Activated naive CD4-positive, alpha-beta T cell treated with anti-CD3 and anti-CD28 coated beads for 36 hours (primary cell): ENCODE measurements at places on chromosomes 1 and 21.

- H3K27ac ChIP-seq = no peak within 1 kb of the TSS
- no peaks in the 10 kb centered on the region for H3K36me3 ChIP-seq
Measured at GRCh38 chr21:30642564-30642963, at the start of gene KRTAP20-3. Gene KRTAP20-3 (plus strand): TSS chr21:30642864.

GRCh38 chr1:208189183-208189582 is 55.0 kb downstream of the PLXNA2 start:
- H3K36me3 ChIP-seq = no peaks in the 10 kb centered on the region
- H3K27me3 ChIP-seq = peaks cover 5% of the 10 kb centered on the region
- no peak overlapping the region for H3K27ac ChIP-seq
- no peak for DNase-seq

- H3K27me3 ChIP-seq = no peaks in the 10 kb centered on the region
- no peaks in the 10 kb centered on the region for H3K4me1 ChIP-seq
- H3K27ac ChIP-seq = no peak overlapping the region
- DNase-seq = no peak
Measured at GRCh38 chr1:113320272-113320671, 70.0 kb upstream of the MAGI3 start.

DNA sequence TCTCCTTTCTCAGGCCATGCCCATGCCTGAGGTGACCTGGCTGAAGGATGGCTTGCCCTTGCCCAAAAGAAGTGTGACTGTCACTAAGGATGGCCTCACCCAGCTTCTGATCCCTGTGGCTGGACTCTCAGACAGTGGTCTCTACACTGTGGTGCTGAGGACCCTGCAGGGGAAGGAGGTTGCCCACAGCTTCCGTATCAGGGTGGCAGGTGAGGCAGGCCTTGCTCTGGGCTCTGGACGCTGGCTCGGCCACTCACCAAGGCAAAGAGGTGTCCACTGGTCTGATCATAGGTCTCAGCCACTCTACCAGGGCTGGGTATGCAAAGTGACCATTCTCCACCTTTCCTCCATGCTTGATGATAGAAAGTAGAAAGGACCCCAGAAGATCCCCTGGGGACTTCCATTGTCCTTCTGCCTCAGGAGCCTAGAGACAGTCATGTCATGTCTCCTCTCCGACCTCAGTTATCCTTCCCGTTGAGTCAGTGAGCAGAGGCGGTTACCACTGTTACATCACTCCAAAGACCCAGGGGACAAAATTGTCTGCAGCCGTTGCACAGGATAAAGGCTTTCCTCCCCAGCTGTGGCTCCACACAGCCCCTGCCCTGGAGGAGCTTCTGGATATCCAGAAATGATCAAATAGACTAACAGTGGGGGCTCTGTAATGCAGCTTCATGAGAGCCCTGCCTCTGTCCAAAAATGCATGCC is 34.2 kb downstream of the IGFN1 start:
- H3K36me3 ChIP-seq = no peaks in the 10 kb centered on the region
- H3K4me3 ChIP-seq = no peak overlapping the region
- peaks cover 6% of the 10 kb centered on the region for H3K27me3 ChIP-seq

GRCh38 chr1:116725798-116726197 is 28.4 kb upstream of the CD2 start:
- H3K4me1 ChIP-seq = peaks cover 26% of the 10 kb centered on the region
- no peaks in the 10 kb centered on the region for H3K36me3 ChIP-seq
- H3K4me3 ChIP-seq = no peak overlapping the region
- no peaks in the 10 kb centered on the region for H3K27me3 ChIP-seq
- no peak for DNase-seq
- H3K27ac ChIP-seq = no peak overlapping the region

GRCh38 chr1:228743405-228743804 is 8.1 kb downstream of the RHOU start:
- H3K4me3 ChIP-seq = no peak overlapping the region
- H3K4me1 ChIP-seq = peaks cover 2% of the 10 kb centered on the region
- H3K36me3 ChIP-seq = peaks cover 4% of the 10 kb centered on the region
- no peaks in the 10 kb centered on the region for H3K27me3 ChIP-seq
- H3K27ac ChIP-seq = no peak overlapping the region

GRCh38 chr1:240399381-240399780 is 212.6 kb downstream of the GREM2 start:
- DNase-seq = no peak
- no peaks in the 10 kb centered on the region for H3K4me1 ChIP-seq
- no peak overlapping the region for H3K4me3 ChIP-seq

DNA sequence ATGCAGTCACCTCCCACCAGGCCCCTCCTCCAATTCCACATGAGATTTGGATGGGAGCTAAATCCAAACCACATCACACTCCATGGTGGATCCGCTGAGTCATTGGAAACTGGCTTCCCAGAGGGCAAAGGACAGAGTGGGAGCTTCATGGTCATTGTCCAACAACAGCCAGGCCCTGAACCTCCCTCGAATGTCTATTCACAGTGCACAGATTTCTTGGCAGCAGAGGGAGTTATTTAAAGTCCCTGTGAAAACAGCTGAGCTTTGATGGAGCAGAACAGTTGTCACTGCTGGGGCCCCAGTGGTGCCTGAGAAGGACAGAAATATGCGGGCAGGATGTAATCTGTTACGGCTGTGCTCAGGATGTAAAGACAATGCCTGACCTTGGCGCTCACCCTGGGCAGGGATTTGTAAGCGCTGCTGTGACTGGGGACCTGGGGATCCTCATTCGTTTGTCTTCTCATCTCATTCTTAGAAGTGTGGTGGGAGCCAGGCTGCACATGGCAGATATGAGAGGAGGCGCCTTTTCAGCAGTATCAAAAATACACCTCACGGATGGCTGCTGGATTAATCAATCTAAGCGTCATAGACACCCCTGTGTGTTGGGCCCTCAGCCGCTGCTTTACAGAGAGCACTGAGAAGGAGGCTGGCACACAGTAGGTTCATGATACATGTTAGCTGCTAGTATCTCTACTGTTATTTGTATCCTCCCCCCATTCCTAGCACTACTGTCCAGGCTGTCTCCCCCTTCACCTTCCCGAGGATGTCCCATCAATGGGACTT is 439.4 kb downstream of the PTPRU start:
- H3K27me3 ChIP-seq = peaks cover 3% of the 10 kb centered on the region
- no peaks in the 10 kb centered on the region for H3K36me3 ChIP-seq
- no peak overlapping the region for H3K27ac ChIP-seq
- no peak overlapping the region for H3K4me3 ChIP-seq
- no peaks in the 10 kb centered on the region for H3K4me1 ChIP-seq

- no peak overlapping the region for H3K27ac ChIP-seq
- H3K36me3 ChIP-seq = peaks cover 31% of the 10 kb centered on the region
- H3K4me1 ChIP-seq = peaks cover 13% of the 10 kb centered on the region
- H3K27me3 ChIP-seq = no peaks in the 10 kb centered on the region
- no peak for DNase-seq
Measured at GRCh38 chr1:171798765-171799164, 17.3 kb downstream of the METTL13 start.

GRCh38 chr1:12173631-12174121 is 6.9 kb downstream of the TNFRSF1B start:
- H3K27ac ChIP-seq = peak overlapping the region; percentile 96
- H3K36me3 ChIP-seq = peaks cover 41% of the 10 kb centered on the region
- H3K4me1 ChIP-seq = peaks cover 91% of the 10 kb centered on the region

GRCh38 chr1:11925938-11926292 is 312 bp downstream of the KIAA2013 start:
- H3K4me1 ChIP-seq = peaks cover 33% of the 10 kb centered on the region
- H3K36me3 ChIP-seq = peaks cover 15% of the 10 kb centered on the region
- no peak overlapping the region for H3K4me3 ChIP-seq
- peak; percentile 19 for DNase-seq

GRCh38 chr1:200624679-200625335 is 4.3 kb upstream of the KIF14 start:
- H3K27me3 ChIP-seq = peaks cover 2% of the 10 kb centered on the region
- no peak overlapping the region for H3K4me3 ChIP-seq
- no peak for DNase-seq
- H3K36me3 ChIP-seq = no peaks in the 10 kb centered on the region
- peaks cover 35% of the 10 kb centered on the region for H3K4me1 ChIP-seq

- no peak overlapping the region for H3K4me3 ChIP-seq
- H3K27me3 ChIP-seq = no peaks in the 10 kb centered on the region
- H3K27ac ChIP-seq = no peak overlapping the region
- DNase-seq = no peak
Measured at GRCh38 chr1:175885326-175885725, 141.9 kb upstream of the TNR start.

DNA sequence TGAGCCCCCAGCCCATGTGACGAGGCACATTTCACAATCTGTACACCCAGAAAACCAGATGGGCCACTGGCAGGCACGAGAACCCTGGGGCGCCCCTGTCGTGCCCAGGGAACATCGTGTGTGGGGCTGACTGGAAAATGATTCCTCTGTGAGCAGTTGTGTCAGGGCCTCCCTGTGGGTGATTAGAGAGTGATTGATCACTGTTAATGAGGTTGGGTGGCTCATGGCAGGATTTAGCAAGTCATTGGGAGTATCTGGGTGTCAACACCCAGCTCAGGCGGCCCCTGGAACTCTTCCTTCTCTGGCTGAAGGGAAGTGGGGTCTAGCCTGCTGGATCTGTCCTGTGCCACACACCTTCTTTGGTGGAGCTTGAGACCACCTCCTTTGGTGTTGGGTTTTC is 5.7 kb downstream of the GRHL3 start:
- H3K4me3 ChIP-seq = no peak overlapping the region
- no peak overlapping the region for H3K27ac ChIP-seq
- DNase-seq = no peak
- peaks cover 24% of the 10 kb centered on the region for H3K4me1 ChIP-seq
- peaks cover 55% of the 10 kb centered on the region for H3K27me3 ChIP-seq

- H3K27ac ChIP-seq = no peak overlapping the region
- H3K4me3 ChIP-seq = peak overlapping the region; percentile 36
- peaks cover 38% of the 10 kb centered on the region for H3K4me1 ChIP-seq
- DNase-seq = no peak
- no peaks in the 10 kb centered on the region for H3K36me3 ChIP-seq
Measured at GRCh38 chr21:33020558-33021100, 5.1 kb upstream of the OLIG2 start.
